Type B pancreatic cell (in vitro differentiated cells): ENCODE measurements at places on chromosomes 1 and 21. TPM values are rescaled to one million over a fixed set of nuclear protein-coding genes. Genes with fewer than 3 reads are reported as not detected.

DNA sequence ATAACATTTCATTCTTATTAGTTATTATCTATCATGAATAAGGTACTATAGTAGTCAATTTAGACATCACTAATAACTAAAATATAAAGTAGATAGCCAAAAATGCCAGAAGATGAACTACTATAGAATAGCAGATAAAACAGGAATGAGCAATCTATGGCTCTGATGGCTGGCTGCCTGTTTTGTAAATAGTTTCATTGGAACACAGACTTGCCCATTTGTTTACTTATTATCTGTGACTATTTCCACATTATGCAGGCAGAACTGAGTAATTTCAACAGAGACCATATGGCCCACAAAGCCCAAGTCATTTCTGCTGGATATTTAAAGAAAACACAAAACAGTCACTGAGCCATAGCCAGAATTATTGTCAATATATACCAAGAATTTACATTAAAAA, 222.1 kb downstream of the COL24A1 start:
- no peaks in the 10 kb centered on the region for H3K27me3 ChIP-seq
- no peak overlapping the region for H3K27ac ChIP-seq
- H3K4me3 ChIP-seq: no peak overlapping the region
- no peaks in the 10 kb centered on the region for H3K36me3 ChIP-seq
- H3K4me1 ChIP-seq: no peaks in the 10 kb centered on the region

DNA sequence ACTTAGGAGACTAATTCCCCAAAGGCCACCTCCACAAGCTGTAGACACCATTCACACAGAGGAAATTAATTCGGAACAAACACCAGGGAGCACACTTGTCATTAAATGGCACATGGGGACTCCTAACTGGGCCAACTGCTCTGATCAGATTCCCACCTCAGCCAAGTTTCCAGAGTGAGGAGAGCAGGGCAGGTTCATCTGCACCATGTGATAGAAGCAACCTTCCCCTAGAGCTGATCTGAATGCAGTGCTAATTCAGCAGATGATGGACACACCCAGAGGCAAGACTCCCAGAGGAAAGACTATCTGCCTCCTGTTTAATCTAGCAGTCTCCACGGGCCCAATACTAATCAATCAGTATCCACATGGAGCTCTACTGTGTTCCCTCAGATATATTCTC, 147.0 kb downstream of the VAV3 start:
- no peaks in the 10 kb centered on the region for H3K27me3 ChIP-seq
- H3K4me3 ChIP-seq: no peak overlapping the region
- H3K4me1 ChIP-seq: no peaks in the 10 kb centered on the region
- no peak for DNase-seq
- H3K36me3 ChIP-seq: no peaks in the 10 kb centered on the region

- H3K4me3 ChIP-seq: no peak overlapping the region
- no peaks in the 10 kb centered on the region for H3K27me3 ChIP-seq
- DNase-seq: no peak
- peaks cover 48% of the 10 kb centered on the region for H3K4me1 ChIP-seq
- H3K36me3 ChIP-seq: peaks cover 13% of the 10 kb centered on the region
These were observed 30.5 kb downstream of the SIPA1L2 start for GRCh38 chr1:232599178-232600041.

The WDR64 gene
- not detected in 2 replicates for total RNA-seq

DNA sequence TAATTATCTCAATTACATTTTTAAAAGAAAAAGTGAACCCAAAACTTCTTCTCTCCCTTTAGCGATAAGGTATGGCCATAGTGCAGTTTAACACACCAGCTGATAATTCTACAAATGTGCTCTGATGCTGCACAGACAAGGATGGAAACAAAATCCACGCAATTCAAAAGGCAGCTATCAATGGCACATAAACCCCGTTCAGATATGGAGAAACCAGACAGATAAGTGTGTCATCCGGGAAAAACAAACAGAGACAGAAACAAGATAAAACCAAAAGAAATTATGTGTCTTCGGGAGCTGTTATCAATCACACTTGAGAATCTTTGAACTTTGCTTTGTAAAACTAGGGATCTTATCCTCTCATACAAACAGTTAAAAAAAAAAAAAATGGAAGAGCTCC, 73.6 kb downstream of the SIPA1L2 start:
- H3K4me1 ChIP-seq: peaks cover 65% of the 10 kb centered on the region
- H3K36me3 ChIP-seq: peaks cover 2% of the 10 kb centered on the region
- H3K27ac ChIP-seq: no peak overlapping the region

DNA sequence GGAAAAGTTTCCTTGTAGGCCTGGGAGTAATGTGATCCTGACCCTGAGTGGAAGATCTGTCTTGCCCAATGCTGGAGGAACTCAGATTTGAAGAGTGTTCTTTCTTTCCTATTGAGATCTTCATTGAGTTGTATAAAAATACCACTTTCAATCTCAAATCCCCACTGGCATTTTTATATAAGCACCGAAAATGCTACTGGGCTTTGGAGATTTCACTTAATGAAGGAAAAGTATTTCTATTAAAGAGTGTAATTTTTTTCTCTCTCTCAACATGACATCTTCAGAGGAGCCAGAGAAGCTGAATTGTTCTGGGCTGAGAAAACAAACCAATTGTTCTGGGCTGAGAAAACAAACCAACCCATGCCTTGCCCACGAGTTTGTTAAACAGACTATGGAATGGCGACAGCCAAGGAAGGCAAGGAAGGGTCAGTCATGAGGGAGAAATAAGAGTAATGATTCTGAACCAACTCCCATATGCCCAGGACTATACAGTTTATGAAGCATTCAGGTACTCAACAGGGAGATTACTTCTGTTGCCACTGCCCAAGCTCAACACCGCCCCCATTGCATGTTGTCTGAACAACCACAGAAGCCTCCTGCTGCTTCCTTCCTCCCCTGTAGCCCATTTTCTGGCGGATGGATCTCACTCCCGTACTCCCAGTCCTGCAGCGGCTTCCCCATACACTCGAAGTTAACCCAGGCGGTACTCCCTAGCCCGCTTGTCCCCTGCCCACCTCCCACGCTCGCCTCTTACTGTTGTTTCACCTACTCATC, 103.2 kb downstream of the BEND5 start:
- no peak overlapping the region for H3K27ac ChIP-seq
- peaks cover 10% of the 10 kb centered on the region for H3K4me1 ChIP-seq
- DNase-seq: no peak
- H3K27me3 ChIP-seq: peaks cover 31% of the 10 kb centered on the region

The FCMR gene
- 0.58 and 0.81 TPM in 2 replicates for total RNA-seq

DNA sequence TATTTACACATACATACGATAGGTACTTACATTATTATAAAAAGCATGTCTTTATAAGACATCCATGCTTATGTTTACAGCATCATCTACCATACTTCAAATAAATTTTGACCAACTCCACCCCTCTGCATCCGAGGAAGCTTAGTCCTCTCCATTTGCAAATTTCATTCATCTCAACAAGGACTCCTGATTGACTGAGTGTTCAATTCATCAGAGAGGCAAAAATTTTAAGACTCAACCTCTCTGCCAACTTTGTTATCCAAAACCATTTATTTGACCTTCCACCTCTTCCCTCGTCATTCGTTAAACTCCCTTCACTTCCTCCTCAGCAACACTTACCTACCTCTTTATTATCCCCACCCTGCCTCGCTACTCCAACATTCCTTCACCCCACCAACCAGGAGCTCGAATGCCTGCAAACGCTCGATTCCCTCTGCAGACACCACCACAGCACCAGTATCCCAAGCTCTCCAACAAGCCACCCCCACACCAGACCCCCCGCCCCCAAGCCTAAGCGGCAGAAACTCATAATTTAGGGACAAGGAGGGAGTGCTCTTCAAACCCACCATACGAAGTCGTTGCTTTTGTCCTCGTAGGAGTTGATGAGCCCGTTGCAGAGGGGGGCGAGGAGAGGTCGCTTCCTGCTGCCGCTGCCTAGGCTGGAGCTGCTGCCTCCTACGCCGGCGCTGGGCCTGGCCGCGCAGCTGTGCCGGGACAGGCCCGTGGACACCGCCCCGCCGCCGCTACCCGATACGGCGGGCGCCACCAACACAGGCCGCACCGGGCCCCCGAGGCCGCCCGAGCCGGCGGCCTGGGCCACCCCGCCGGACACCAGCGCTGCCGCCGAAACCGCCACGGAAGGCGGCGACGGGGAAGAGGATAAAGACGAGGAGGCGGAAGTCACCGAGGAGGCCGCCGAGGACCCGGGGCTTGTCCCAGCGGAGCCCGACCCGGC, 803 bp downstream of the COP1 start:
- peak overlapping the region; percentile 95 for H3K4me3 ChIP-seq
- H3K36me3 ChIP-seq: peaks cover 4% of the 10 kb centered on the region
- H3K4me1 ChIP-seq: peaks cover 30% of the 10 kb centered on the region
- H3K27me3 ChIP-seq: no peaks in the 10 kb centered on the region
- peak overlapping the region; percentile 97 for H3K27ac ChIP-seq

- no peak overlapping the region for H3K27ac ChIP-seq
- peaks cover 22% of the 10 kb centered on the region for H3K4me1 ChIP-seq
- H3K4me3 ChIP-seq: peak overlapping the region; percentile 44
- peaks cover 6% of the 10 kb centered on the region for H3K36me3 ChIP-seq
These were observed 50.9 kb upstream of the ARHGEF16 start for GRCh38 chr1:3403388-3404231.
